Stimulated activated CD4-positive, alpha-beta T cell treated with anti-CD3 and anti-CD28 coated beads, Interleukin-4, amount 100 ng/mL, for 48 hours (primary cell): ENCODE measurements at places on chromosomes 1 and 21.

GRCh38 chr21:25385911-25386474, 221.3 kb downstream of the MRPL39 start:
- no peak for DNase-seq

GRCh38 chr1:48645883-48646282, 130.8 kb downstream of the BEND5 start:
- DNase-seq, result no peak

GRCh38 chr1:4733446-4734177, 79.2 kb downstream of the AJAP1 start:
- DNase-seq, result no peak

DNA sequence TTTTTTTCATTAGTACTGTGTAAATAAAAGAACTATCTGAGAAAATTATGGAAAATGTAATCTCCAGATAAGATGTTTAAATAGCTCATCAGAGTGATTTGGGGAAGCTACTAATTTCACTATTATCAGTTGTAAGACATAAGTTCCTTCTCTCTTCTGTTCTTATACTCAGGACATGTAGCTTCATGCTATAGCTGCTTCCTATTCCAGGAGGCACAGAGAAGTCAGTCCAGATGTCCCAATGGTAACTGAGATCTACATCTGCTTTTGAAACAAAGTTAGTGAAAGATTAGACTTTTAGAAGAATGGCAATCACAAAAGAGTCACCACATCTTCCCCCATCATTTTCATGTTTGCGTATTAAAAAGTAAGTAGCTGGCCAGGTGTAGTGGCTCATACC, 5.6 kb downstream of the MAP3K21 start:
- DNase-seq, result no peak

- no peak for DNase-seq
Measured at GRCh38 chr1:247456021-247456420, 1.9 kb downstream of the OR2B11 start.
